ENCODE measurements at places on chromosomes 6 and 20.
A peak's percentile ranks its signal among the peaks of the same experiment; 100 is the strongest.

- peak; percentile 29 for DNase-seq
These were observed 304.3 kb upstream of the SUPT3H start for GRCh38 chr6:45681860-45682511.

GRCh38 chr6:136962661-136963060 is 40.6 kb downstream of the SLC35D3 start:
- peak; percentile 63 for DNase-seq

- no peak for DNase-seq
These were observed 25.2 kb downstream of the GPX6 start for GRCh38 chr6:28490205-28490890.

DNA sequence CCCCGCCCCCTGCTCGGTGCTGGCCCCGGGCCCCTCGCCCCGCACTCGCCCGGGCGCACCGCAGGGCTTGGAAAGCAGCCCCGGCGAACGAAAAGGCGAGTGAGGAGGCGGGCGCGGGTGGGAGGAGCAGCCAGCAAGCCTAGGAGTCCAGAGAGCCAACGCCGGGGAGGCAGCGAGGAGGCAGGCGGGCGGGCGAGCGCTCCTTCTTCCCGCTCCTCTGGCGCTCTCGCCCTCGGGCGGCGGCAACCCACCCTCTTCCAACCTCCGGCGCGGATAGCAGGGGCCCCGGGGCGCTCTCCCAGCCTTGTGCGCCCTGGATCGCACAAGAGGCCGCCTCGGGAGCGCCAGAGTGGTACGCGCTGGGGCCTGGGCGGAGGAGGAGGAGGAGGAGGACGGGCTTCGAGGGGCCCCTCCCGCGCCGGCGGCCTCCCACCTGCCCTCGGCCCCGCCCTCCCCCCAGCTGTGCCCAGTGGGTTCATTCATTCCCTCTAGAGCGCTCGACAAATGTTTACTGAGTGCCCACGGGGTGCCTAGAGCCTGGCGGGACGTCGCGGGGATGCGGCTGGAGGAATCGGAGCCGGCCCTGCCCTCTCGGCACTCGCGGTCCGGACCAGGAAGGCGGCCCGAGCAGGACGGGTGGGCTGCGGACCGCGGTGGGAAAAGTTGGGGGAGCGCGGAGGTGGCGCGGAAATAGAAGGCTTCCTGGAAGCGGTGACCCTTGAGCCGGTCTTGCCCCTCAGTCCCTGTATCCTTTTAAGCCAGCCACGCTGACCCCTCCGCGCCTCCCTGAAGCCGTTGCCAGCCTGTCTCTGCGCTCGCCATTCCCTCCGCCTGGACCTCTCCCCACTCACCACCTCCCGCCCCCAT is at the start of gene BMP7:
Gene BMP7, minus strand, starts transcription at position 351 of the 867 bp plus-strand sequence. CDS start 519 bp downstream, outside the sequence.
- DNase-seq, result no peak

DNA sequence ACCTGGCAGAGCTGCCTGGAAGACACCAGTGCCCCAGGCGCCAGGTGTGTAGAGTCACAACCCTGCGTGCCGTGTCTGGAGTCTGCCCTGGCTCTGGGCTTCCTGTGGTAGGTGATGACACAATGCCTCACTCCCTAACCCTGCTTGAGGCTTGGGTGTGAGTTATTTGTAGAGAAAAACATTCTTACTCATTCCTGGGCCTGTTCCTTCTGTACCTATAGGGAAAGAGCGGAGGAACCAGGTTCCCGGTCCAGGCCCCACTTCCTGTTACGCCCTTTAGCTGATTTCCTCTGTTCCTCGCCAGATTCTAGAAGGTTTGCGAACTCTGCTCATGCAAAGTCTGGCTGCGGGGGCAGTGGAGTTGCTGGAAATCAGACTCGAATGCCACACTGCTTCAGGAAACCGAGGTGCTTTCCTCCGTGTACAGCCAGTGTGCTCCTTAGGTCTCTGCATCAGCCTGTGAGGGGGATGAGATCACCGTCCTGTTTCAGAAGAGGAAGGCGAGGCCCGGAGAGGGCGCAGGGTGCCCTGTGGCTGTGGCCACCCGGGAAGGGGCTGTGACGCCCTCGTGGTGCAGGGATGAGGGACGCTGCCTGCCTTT is 67.1 kb upstream of the DUSP22 start:
- peak; percentile 89 for DNase-seq

DNA sequence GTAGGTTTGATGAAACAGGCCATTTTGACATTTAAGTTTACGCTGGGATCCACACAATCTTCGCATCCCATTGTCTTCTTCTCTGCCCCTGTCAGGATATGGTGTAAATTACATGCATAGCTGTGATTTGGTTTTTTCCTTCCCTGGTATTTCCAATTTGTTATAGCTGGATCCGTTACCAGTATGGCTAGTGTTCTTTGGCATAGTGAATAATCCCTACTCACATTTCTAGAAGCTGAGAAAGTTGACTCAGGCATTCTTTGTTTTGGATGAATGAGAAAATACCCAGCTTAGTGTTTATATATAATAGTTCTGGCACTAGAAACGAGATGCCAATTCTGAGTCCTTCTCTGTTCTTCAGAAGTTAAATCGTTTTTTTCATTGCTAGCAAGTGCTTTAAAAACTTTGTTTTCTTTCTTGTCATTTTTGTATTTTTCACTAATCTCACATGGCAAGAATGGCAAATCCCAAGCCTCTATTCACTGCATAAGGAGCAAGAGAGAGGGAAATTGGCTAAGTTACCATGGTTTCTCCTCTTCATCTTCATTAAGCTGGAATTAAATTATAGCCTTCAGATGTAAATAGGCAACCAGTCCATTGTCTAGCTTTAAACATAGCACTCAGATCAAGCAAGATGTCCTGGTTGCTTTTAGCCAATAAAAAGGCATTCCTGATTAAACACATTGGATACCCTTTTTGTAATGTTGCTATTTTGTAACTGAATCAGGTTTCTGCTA is 91.9 kb upstream of the LAMP5 start:
- no peak for DNase-seq

- no peak for DNase-seq
These were observed 7.1 kb downstream of the L3MBTL1 start for GRCh38 chr20:43514648-43514999.

All from KBM-7 (cell line).